ENCODE measurements at places on chromosomes 16 and 17.

- DNase-seq, result no peak
Measured at GRCh38 chr17:62986549-62986948, 20.5 kb downstream of the TANC2 start.

DNA sequence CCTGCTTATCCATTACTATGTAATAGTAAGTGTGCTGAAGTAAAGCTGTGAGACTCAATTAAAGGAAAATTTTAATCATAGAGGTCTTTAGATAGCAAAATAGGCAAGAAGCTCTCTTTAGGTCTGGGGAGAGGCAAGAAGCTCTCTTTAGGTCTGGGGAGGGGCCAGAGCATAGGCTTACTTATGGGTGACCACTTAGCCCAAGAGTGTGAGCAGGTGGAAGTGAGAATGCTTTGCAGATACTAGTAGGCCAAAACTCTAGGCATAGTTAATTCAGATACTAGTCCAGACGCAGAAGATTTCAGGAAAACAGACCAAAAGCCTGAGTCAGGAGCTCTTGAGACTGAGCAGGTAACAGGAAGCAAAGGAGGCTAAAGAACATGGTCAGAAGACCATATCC lies 49.6 kb downstream of the GLG1 start:
- DNase-seq, result no peak

DNA sequence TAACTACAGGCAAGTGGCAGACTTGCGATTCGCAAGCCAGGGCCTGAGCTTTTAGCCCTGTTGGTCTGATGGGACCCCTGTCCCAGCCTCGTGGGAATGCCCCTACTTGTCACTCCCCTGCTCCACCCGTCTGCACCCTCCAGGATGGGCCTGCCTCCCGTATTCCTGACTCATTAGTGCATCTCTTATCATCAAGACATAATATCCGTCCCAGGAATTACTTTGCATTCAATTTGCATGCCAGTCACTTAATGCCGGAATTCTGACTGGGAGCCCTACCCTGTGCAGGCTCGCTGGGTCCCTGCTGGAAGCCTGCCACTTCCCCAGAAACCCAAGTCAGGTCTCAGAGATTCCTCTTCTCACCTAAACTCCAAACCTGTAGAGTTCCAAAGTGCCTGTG lies 3.3 kb downstream of the PRSS53 start:
- DNase-seq, result no peak

DNA sequence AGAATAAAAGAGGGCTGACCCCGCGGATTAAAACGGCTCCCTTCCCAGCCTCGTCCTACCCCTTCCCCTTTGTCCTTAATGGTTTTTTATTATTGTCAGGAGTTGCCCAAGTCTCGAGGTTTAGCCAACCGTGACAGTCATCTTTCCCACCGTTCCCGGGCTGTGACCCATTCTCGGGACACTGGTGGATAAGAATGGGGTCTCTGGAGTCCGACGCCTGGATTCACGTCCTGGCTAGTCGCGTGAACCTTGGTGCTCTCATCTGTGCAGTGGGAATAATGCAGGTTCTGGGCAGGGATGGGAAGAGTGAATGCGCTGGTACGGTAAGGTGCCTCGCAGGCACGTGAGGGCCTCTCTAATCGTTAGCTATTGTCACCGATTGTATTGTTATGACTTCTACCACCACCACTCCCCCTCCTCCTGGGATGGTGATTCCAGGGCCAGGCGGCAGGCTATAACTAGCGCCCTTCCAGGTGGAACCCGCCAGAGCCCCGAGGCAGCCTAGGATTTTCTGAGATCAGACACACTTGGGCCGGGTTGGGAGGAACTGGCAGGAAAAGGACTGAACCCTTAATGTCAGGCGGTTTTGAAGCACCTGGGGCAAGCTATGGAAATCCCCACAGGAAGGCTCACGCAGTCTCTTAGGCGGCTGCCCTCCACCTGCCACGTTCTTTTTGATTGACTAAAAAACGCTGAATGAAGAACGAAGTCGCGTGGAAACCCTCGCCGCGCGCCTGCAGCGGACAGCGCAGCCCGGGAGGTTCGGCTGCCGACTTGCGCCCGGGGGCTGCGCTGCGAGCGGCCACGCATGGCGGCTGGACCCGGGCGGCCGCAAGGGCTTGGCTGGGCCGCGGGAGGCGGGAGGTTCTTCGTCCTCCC lies 2.7 kb downstream of the HS3ST3B1 start:
- no peak for DNase-seq

DNA sequence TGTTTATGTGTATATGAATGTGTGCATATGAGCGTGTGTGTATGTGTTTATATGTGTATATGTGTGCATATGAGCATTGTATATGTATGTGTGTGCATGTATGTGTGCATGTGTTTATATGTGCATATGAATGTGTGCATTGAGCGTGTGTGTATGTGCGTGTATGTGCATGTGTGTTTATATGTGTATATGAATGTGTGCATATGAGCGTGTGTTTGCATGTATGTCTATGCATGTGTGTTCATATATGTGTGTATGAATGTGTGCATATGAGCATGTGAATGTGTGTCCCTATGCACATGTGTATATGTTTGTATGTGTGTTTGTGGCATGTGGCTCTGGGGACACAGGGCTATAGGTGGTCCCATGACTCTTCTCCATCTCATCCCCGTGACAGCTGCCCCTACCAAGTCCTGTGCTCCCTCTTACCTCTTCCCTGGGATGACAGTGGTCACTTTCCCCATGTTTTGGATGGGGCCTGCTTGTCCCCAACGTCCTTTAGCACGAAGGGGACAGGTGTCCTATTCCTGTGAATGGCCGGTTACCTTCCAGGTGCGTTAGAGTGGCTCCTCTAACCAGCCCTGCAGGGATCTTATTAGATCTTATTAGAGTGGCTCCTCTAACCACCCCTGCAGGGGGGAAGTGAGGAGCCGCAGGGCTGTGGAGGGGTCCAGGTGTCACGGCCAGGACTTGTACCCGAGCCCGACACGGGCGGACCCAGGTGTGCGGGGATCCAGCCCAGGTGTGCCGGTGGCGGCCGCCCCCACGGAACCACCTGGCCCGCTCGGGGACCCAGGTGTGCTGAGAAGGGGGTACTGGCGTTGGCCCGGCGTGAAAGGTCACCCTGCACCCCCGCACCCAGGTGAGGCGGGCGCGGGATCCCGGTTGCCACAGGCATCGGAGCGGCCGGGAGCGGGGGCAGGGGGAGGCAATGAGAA lies 105.6 kb downstream of the SEC14L1 start:
- no peak for DNase-seq

- peak; percentile 4 for DNase-seq
Measured at GRCh38 chr16:50025537-50025931, 509 bp downstream of the CNEP1R1 start.

DNA sequence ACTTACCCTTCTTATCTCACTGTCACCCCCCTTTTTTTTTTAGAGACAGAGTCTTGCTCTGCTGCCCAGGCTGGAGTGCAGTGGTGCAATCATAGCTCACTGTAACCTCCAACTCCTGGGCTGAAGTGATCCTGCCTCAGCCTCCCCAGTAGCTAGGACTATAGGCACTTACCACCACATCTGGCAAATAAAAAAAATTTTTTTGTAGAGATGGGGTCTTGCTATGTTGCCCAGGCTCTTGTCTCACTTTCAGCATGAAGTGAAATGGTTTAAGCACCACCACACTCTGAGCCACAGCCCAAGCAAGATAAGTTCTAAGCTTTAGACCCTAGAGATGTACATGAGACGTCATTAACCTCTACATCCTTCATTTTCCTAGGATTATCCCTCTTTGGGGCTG lies 34.5 kb upstream of the EFCAB13 start:
- no peak for DNase-seq

DNA sequence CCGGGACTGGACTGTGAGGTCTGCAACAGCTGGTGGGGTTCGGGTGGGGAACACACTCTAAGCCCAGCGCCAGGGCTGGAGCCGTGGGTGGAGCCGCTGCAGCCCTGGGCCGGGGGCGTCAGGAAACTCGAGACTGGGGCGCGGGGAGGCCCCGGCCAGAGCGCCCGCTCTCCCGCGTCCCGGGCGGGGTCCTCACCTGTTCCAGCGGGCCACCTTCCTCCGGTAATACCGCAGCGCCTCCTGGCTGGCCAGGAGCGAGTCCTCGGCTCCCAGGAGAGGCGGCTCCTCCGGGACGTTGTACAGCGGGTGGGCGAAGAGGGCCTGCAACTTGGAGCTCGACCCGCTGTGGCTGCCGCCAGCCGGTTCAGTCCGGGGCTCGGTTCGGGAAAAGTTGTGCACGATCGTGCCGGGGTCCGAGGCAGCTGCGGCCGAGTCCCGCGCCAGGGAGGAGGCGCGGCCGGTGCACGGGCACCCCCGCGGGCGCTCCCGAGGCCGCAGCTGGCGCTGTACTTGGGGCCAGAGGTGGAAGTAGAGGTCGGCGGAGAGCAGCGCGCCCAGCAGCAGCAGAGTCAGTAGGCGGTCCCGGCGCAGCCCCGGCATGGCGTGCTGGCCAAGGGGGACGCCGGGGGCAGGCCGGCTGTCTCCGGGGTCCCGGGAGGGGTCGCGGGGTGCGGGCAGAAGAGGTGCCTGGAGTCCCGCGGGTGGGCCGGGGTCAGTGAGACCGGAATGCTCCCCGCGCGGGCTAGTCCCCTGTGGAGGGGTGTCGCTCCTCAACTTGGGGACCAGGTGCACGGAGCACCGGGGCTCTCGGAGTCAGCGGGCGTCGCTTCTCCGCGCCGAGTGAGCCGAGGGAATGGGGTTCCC lies 868 bp downstream of the FAM20A start:
- peak; percentile 69 for DNase-seq

- no peak for DNase-seq
Measured at GRCh38 chr17:17569691-17570090, 21.8 kb downstream of the PEMT start.

GRCh38 chr17:29710891-29711418 lies 88.2 kb upstream of the CORO6 start:
- DNase-seq, result no peak

- peak; percentile 60 for DNase-seq
Measured at GRCh38 chr17:4900231-4901107, 1.1 kb downstream of the C17orf107 start.

DNA sequence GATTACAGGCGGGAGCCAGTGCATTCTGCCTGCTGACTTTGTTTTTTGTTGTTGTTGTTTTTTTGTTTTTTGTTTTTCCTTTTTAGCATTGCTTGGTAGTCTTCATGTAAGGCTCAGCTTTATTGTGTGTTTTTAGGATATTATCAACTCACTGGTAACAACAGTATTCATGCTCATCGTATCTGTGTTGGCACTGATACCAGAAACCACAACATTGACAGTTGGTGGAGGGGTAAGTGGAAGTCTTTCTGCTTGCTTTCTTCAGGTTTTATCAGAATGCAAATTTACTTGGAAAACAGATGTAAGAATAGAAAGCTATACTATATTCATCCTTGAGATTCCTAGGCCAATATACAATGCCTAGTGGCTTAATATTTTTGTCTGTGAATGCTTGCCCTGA lies 3.3 kb upstream of the CMTM1 start:
- no peak for DNase-seq

GRCh38 chr17:33497623-33498022 lies 204.5 kb upstream of the ASIC2 start:
- DNase-seq, result no peak

DNA sequence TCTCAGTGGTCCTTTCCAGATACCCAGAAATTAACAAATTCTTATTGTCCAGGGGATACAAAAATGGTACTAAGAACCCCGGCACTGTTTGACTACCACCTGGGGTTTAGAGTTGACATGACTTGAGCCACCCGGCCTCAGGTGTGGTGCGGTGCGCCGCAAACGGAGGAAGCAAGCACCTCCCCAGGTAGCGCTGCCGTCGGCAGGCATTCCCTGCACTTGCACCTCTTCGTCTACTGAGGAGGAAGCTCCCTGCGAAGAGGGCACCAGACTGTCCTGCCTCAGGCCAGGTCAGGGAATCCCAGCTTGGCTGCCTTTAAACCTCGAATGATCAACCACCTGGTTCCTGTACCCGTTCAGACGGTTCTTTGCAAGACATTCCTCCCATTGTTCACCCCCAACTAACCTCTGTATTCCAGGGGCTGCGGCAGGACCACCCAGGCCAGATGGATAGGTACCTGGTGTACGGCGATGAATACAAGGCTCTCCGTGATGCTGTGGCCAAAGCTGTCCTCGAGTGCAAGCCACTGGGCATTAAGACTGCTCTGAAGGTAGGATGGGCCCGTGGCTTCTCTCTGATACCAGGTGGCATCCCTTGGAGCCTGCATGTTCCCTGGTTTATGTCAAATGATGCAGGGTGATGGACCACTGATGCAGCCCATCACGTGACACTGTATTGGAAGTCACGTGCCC lies 40.8 kb upstream of the ENDOV start:
- DNase-seq, result no peak

- no peak for DNase-seq
Measured at GRCh38 chr17:18382441-18383078, 5.0 kb downstream of the EVPLL start.

- peak; percentile 69 for DNase-seq
Measured at GRCh38 chr17:48612854-48613691, 2.0 kb downstream of the HOXB8 start.

GRCh38 chr17:43545383-43545632 lies 832 bp downstream of the ETV4 start:
- DNase-seq, result no peak

DNA sequence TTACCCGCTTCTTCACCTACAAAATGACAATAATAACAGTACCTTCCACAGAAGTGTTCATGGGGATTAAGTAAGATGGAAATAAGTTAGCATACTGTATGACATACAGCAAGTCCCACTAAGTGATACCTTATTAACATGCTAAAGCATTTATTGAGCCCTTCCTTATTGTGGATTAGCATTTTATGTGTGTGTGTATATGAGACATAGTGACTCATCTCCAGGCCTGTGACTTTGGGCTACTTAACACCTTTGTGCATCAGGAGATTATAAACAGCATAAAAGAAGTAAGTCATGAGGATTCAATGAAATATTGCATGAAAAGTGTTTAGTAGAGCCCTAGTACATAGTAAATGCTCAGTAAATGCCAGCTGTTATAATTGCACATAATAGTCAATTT lies 52.9 kb downstream of the CA10 start:
- DNase-seq, result no peak

GRCh38 chr17:59627274-59627673 lies 7.6 kb downstream of the CLTC start:
- no peak for DNase-seq

DNA sequence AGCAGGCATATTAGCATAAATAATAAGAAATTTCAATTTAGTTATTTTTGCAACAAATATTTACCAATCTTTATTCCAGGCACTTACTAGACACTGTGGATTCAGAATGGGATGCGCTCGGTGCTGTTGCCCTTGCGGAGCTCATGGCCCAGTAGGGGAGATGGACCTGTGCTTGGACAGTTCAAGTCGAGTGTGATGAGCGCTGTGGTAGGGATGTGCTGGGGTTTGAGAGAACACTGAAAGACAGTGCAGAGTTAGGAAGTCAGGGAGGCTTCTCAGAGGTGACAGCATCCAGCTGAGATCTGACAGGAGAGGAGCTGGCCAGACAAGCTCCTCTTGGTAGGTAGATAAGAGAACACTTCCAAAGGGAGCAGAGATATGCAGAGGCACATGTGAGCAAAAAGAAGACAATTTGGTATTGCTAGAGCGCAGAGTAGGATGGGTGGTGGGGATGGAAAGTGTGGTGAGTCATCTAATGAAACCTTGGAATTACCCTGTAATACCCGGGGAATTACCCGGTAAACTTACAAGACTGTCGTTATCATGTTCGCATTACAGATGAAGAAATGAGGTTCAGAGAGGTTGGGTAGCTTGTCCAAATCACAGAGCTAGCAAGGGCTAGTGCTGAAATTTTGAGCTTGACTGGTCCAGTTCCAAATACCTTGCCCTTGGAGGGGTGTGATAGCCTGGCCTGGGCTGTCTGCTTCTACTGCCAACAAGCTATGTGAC lies 298.1 kb upstream of the N4BP1 start:
- no peak for DNase-seq

GRCh38 chr16:5932906-5933305 lies 835.3 kb upstream of the EEF2KMT start:
- DNase-seq, result no peak
